ENCODE measurements at places on chromosomes 3 and 15.

DNA sequence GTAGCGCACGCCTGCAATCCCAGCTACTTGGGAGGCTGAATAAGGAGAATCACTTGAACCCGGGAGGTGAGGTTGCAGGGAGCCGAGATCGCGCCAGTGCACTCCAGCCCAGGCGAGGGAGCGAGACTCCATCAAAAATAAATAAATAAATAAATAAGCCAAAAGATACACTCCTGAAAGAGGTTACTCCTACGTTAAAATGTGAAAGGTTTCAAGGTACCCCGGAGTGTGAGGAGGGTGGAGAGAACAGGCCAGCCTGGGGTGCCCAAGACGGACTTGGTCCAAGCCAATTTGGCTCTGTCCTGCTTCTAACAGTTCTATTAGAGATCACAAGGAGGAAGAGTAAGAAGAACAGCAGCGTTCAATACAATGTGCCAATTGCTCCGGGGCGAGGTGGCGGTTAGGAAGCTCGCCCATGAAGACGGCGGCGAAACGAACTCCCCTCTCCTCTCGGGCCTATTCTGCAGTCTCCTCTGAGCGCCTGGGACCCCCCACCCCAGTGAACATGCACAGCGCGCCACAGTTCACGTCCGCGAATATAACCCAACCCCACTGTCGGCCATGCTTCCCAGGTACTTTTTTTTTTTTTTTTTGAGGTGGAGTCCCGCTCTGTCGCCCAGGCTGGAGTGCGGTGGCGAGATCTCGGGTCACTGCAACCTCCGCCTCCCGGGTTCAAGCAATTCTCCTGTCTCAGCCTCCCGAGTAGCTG is 942 bp downstream of the ELP6 start:
- DNase-seq = no peak

- DNase-seq = no peak
Observed at GRCh38 chr3:43366885-43367284, 80.5 kb downstream of the SNRK start.

DNA sequence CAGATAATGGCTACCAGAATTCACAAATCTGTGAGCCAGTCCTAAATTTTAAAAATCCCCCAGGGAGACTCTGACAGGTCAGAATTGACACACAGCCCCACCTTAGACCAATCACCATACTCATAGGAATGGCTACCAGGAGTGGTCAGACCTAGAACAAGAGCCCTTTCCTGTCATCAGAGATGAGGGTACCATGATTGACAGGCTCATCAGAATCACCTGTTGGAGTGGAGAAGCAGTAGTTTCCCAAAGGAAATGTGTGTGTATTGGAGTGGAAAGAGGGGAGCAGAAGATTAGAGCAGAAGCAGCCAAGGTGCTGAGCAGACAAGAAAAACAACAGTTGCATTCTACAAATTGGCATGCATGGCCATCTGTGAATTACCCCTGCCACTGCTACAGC is 27.0 kb upstream of the SSR3 start:
- DNase-seq = no peak

DNA sequence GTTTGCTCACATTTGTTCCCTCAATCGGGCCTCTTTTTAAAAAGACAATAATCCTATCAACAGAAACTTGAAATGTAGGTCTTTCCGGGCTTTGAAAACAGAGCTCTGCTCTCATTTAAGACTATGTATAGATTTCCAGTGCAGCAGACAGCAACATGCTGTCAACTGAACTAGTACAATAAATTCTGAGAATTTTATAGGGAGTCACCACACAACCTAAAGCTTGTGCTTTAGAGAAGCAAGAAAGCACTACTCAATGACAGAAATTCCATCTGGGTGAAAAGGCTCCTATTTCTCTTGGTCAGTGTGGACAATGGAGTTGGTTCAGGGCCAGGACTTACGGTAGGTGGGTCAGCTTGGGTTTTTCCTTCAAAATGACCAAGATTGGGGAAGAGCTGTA is 583.5 kb downstream of the ROBO1 start:
- no peak for DNase-seq

DNA sequence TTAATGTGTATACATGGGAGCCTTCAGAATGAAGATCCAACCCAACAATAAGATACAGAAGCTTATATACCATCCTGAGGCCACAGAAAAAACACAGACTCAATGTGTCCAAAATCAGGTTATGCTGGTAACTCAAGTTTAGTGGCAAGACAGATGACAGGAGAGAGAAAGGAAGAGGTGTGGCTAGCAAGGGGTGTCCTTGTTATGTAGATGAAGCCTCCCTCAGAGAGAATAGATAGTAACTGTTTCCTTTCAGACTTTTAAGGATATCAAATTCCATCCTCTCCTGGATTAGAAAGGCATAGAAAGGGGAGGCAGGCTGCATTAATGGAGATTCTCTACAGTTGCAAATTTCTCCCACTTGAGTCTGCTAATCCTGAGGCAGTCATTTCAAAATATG is 447.4 kb downstream of the GABRB3 start:
- no peak for DNase-seq

- no peak for DNase-seq
Observed at GRCh38 chr3:123143669-123144411, 57.9 kb upstream of the SEC22A start.

DNA sequence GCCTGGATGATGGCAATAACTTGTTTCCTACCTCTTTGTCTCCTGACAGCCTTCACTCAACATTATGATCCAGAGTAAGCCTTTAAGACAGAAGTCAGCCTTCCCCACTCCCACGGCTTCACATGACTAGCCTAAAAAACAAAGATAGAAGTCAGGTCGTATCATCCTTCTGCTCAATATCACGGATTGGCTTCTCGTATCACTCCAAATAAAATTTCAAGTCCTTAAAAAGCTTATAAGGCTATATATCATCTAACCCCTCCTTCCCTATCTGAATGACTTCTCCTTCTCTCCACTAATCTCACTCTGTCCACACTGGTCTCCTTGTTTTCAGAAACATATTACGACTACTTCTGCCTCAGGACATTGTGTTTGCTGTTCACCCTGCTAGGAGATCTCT is 47.7 kb upstream of the AP4E1 start:
- no peak for DNase-seq

DNA sequence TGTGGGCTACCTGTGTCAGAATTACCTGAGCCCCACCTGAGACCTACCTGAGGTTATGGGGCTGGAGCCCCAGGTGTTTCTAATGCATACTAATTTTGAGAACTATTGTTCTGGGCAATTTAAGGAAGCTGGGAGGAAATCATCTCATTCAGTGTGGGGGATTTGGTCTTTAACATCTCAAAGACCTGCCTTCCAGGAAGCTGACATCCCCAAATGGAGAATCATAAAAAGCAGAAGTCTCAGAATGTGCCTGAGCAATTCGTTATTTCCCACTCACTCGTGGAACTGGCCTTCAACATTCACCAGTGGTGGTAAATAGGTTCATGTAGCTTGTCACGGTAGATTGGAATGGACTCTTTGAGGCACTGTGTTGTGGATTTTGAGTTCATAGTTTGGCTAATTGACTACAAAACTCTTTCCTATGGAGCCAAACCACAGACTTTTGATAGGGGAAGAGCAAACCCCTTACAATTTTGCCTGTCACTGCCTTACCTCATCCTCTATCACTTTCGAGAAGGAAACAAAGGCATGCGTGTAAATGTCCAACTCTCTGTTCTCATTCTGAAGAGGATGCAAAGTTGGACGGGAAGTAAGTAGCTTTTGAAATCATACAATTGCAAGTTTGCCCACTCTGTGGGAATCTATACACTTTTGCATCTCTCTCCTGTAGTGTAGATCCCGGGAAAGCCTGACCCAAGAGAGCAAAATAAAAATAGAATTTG is 521.0 kb upstream of the MDFIC2 start:
- DNase-seq = no peak

GRCh38 chr15:59237119-59237855 is 30.6 kb downstream of the LDHAL6B start:
- DNase-seq = no peak

Data from AG09309 (cell line).